ENCODE measurements at places on chromosomes 5 and 9.
A peak's percentile ranks its signal among the peaks of the same experiment; 100 is the strongest.

GRCh38 chr9:1972672-1973071 is 42.5 kb upstream of the SMARCA2 start:
- DNase-seq: no peak

- no peak for DNase-seq
Measured at GRCh38 chr9:86549401-86549811, 195.2 kb upstream of the TUT7 start.

- DNase-seq: no peak
Measured at GRCh38 chr9:35726931-35727330, 5.1 kb downstream of the TLN1 start.

DNA sequence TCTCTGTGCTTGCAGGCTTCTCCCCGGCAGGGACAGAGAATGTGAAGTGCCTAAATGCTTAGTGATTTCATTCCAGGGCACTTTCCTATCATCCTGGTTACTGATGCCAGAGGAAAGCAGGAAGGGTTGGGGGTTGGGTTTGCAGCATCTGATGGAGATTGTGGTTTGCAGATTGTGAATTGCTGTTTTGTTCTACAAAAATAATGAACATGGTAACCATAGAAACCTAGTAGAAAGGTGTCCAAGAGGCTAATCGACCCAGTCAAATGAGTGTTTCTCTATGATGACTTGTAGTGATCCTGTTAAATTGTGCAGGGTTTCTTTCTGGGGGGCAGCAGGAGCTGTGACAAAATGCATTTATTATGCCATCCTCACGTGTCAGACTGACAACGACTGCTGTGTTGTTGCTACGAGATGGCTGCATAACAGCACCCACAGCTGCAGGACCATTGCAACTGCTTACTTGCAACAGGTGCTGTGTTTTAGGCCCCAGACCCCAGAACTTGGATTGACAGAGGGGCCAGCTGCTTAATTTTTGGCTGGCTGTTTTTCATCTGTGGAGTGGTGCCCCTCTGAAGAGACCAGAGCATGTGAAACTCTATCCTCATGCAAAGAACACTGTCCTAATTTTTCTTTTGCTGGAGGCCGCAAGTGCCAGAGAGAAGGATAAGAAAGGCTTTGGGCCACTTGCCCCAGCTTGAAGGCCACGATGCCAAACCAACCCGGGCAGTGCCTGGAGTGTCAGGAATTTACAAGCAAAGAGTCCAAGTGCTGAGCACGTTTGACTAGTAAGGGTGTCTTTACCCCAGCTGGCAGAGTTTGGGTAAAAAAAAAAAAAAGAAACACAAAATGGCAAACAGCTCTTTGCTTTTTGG is 397.8 kb downstream of the GADD45G start:
- DNase-seq: no peak

GRCh38 chr5:34531751-34532360 is 124.3 kb upstream of the RAI14 start:
- no peak for DNase-seq

GRCh38 chr9:109912726-109913460 is 132.9 kb downstream of the PALM2AKAP2 start:
- no peak for DNase-seq

DNA sequence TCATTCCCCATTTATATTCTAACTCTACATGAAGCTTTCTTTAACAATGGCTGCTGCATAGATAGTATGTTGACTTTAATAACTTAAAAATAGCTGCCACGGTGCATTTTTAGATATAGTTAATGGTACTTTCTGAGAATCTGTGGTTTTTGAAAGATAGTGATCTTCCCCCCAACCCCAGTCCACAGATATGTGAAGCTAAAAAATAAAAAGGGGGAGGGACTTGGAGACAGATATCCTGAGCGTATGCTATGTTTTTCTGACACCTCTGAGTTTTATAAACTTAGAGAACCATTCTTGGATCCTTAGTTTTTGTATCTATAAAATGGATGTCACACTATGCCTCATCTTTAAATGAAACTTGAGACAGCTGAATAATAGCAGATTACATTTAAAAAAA is 120.5 kb downstream of the SNX18 start:
- DNase-seq: no peak

GRCh38 chr9:22463205-22463604 is 16.6 kb downstream of the DMRTA1 start:
- DNase-seq: no peak

- peak; percentile 31 for DNase-seq
Measured at GRCh38 chr5:74640954-74641734, 616 bp upstream of the ENC1 start.

DNA sequence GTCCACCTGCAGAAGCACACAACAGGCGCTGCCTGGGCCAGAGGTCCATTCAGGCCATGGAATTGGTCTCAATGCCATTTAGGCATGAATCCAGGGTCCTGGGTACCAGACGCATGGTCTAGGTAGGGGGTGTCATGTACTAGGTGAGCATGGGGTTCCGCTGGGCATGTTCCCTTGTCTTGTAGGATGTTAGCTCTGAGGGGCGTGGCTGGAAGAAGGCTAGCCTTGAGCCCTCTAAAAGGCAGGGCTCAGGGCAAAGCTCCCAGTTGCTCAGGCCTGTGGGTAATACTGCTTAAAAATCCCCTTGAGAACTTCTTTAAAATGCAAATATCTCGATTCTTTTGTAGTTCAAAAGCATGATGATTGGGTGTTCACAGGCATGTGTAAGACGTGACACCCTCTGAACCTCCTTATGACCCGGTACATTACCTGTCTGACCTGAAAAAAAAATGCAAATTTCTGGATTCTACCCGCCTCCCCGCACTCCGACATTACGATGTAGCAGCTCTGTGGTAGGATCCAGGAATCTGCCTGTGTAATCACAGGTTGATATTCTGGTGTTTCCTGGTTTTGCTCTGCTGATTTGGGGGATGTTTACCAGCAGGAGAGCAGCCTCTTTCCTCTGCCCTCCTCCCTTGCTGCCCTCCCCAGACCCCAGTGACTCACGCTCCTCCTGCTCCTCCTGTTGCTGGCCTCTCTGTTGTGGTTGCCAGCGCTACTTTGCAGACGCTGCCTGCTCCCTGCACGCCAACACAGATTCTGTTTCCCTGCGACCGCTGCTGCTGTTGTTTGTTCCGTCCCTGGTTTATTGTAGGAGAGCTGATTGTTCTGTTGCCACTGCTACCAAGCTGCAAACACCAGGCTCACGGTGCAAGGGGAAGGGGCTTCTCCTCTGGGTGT is 5.7 kb downstream of the TMC1 start:
- peak; percentile 71 for DNase-seq

- DNase-seq: no peak
Measured at GRCh38 chr5:149062371-149063016, 368 bp downstream of the SH3TC2 start.

- DNase-seq: no peak
Measured at GRCh38 chr9:124038790-124039633, 27.4 kb downstream of the LHX2 start.

GRCh38 chr9:113508111-113508749 is 44.7 kb downstream of the RGS3 start:
- DNase-seq: no peak

DNA sequence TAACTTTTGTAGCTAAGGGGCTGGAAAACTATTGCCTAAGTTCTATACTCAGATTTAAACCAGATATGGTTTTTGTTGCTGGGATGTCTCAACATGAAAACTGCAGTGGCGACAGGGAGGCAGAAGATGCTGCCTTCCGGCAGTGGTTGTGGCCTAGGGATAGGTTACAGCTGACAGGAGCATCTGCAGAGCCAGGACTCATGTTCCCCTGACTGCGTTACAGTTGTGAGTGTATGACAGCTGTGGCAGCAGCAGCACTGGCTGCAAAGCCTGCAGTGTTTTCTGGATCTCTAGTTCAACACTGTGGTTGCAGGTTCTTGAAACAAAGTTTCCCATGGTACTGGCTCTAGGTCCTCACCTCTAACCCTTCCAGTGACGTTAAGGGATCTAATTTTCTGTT is 498.8 kb upstream of the CDH18 start:
- no peak for DNase-seq

DNA sequence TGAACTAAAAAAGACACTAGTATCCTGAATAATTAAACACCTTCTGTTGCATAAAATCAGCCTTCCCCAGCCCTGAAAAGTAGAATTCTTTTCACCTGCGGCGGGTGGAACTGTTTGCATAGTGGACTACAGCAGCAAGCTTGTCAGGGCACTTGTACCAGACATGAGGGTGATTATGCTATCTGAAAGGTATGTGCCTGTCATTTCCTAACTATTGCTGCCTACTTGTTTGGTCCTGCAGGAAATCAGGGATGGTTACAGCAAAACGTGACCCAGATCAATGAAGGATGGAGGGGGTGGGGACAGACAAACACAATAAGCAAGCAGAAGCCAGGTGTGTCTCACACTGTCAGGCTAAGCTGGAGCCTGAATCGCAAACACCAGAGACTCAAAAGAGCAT is 385.6 kb downstream of the MLLT3 start:
- no peak for DNase-seq

GRCh38 chr5:9233712-9234111 is 312.2 kb downstream of the SEMA5A start:
- DNase-seq: no peak

GRCh38 chr9:86350006-86350760 is 4.0 kb downstream of the TUT7 start:
- no peak for DNase-seq

DNA sequence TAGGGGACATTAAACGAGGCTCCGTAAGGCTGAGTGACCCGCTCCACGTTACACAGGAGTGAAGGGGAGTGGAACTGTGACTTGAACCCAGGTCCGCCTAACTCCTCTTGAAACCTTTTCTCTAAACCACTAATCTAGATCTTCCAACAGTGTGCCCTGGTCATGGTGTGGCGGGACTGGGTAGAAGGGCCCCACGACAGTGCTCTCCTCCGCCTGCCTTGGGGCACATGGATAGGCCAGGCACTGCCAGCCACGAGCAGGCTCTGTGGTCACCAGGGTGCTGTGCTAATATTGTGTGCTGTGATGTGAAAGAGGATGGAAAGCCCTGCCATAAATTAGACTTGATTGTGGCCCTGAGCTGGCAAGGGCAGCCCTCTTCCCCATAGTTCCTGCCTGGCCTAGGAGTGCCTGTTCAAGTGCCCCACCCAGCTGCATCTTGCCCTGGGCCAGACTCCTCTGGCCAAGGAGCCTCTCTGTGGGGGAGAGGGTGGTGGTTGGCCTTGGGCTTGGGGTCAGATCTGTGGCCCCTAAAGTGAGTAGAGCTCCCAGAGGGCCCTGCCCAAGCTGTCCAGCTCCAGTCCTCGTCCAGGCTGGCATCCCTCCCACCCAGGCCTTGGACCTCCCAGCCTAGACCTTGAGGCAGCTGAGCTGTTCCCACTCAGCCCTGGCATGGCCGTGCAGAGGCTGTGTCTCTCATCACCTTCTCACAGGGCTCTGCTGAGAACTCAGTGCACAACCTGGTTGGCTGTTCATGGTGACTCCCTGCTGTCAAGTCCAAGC is 67.8 kb upstream of the TBC1D2 start:
- DNase-seq: no peak

- peak; percentile 16 for DNase-seq
Measured at GRCh38 chr5:142716963-142717362, 31.1 kb upstream of the FGF1 start.

DNA sequence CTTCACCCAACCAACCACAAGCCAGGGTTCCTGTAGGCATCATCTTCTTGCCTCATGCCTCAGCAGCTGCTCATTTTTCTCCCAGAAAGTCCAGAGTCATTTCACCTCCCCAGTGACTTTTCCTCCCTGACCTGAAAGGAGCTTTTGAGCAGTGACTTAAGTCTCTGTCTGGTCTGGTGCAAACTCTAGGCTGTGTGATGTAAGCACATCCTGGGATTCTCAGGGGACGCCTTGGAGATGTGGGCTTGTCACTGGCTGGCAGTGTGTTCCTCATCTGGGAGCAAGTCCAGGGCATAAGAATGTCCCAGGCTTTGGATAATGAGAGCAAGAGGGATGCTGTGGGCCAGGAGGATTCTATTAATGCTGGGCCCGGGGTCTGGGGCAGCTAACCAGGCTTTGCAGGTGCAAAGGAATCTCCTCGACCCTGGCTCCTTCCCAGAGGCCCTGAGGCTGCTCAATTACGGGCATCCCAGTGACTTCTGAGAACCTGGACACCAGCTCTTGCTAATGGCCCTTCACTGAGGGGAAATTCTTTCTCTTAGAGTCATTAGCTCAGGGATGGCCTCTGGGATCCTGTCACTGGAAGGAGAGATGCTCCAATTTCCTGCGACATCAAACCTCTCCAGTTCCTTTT is 211.0 kb upstream of the PANK3 start:
- no peak for DNase-seq

- no peak for DNase-seq
Measured at GRCh38 chr9:116390303-116391228, 237.0 kb downstream of the PAPPA start.

GRCh38 chr9:94153905-94154304 is 69.6 kb downstream of the PTPDC1 start:
- no peak for DNase-seq

GRCh38 chr5:63726496-63726895 is 235.7 kb downstream of the HTR1A start:
- DNase-seq: no peak

DNA sequence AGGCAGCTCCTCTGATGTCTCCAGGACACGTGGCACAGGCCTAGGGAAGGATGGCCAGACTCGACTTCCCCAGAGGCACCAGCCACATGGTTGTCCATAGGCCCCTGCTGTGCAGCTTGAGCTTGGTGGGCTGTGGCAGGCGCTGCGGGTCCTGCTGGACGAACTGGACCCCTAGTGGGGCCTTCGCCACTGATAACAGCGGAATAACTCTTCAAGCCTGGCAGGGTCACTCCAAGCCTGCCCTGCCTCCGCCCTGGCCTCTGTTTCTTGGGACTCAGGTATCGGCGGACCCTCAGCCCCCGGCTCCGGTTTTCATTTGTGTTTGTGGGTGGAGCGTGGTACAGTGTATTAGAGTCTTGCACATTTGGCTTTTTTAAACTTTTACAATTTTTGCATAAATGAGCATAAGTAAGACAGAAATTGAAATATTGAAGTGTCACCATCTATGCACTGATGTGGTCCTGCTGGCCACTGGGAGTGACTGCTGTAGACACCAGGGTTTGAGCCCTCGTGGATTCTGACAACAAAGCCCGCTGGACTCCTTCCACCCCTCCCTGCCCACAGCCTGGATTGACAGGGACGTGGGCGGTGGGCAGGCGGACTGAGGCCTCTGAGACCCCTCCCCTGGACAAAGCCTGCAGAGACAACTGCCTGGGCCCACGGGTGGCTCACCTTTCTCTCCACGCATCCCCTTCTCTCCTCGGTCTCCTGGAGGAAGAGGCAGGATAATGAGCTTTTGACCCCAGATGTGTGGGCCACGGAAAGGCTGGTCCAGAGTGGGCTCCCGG is 3.8 kb downstream of the FCN1 start:
- DNase-seq: no peak

All from stimulated activated CD4-positive, alpha-beta T cell treated with anti-CD3 and anti-CD28 coated beads, Interleukin-4, amount 100 ng/mL, for 48 hours (primary cell).